A549 treated with CpdA at 1 μM for 4 hours (cell line): ENCODE measurements at places on chromosomes 12 and 14. TPM values are rescaled to one million over a fixed set of nuclear protein-coding genes. Genes with fewer than 3 reads are reported as not detected.

The FBRSL1 gene
- 60.7 to 85.8 TPM (median 75.6 TPM) in 5 replicates for total RNA-seq

The MGAT4C gene
- 0.03 to 0.09 TPM (median 0.05 TPM) in 3 of 5 replicates, not detected in the others for total RNA-seq

The ALDH1L2 gene
- total RNA-seq: 2.8 to 3.6 TPM (median 3.3 TPM) in 5 replicates

The CLEC2A gene
- not detected in 5 replicates for total RNA-seq

The RHOJ gene
- total RNA-seq: not detected in 5 replicates

The ARHGAP9 gene
- 0.20 to 0.91 TPM (median 0.40 TPM) in 5 replicates for total RNA-seq

The CLEC4E gene
- 0.07 to 0.30 TPM (median 0.20 TPM) in 4 of 5 replicates, not detected in the other for total RNA-seq

The SSPN gene
- total RNA-seq: 0.33 to 0.84 TPM (median 0.58 TPM) in 5 replicates

The RNASE1 gene
- 0.16 to 0.35 TPM (median 0.24 TPM) in 3 of 5 replicates, not detected in the others for total RNA-seq

The PMCH gene
- total RNA-seq: 0.07 TPM in 1 of 5 replicates, not detected in the others

The CAPZA3 gene
- total RNA-seq: not detected in 5 replicates

The BCL2L2 gene
- 19.2 to 23.2 TPM (median 20.4 TPM) in 5 replicates for total RNA-seq

The DAO gene
- total RNA-seq: not detected in 5 replicates

The FGD6 gene
- 14.9 to 18.7 TPM (median 16.4 TPM) in 5 replicates for total RNA-seq

The KIF26A gene
- 2.3 to 4.1 TPM (median 3.4 TPM) in 5 replicates for total RNA-seq

The APOF gene
- not detected in 5 replicates for total RNA-seq

The ABCD2 gene
- total RNA-seq: not detected in 5 replicates

The ANG gene
- total RNA-seq: 7.5 to 12.2 TPM (median 10.6 TPM) in 5 replicates

The RIN3 gene
- 20.0 to 28.3 TPM (median 25.7 TPM) in 5 replicates for total RNA-seq

The NID2 gene
- total RNA-seq: 16.2 to 25.5 TPM (median 18.1 TPM) in 5 replicates

The PTHLH gene
- 35.4 to 41.5 TPM (median 39.0 TPM) in 5 replicates for total RNA-seq

The TAS2R7 gene
- total RNA-seq: not detected in 5 replicates

The CLEC4D gene
- total RNA-seq: not detected in 5 replicates

The EML1 gene
- total RNA-seq: 39.4 to 45.4 TPM (median 45.2 TPM) in 5 replicates

The SLC7A7 gene
- 9.2 to 15.7 TPM (median 11.5 TPM) in 5 replicates for total RNA-seq

The TROAP gene
- 78.1 to 121 TPM (median 84.3 TPM) in 5 replicates for total RNA-seq

The LBHD2 gene
- 0.17 TPM in 1 of 5 replicates, not detected in the others for total RNA-seq

The TMEM132C gene
- total RNA-seq: not detected in 5 replicates

The ASIC1 gene
- total RNA-seq: 4.8 to 7.1 TPM (median 5.9 TPM) in 5 replicates

The ZFHX2 gene
- 0.77 to 2.4 TPM (median 1.7 TPM) in 5 replicates for total RNA-seq

The KLRK1 gene
- total RNA-seq: not detected in 5 replicates

The PLEKHD1 gene
- 0.02 to 0.03 TPM in 2 of 5 replicates, not detected in the others for total RNA-seq

The TRIAP1 gene
- total RNA-seq: 73.7 to 84.0 TPM (median 78.3 TPM) in 5 replicates

The ERP27 gene
- total RNA-seq: not detected in 5 replicates

The FITM1 gene
- 0.13 TPM in 1 of 5 replicates, not detected in the others for total RNA-seq

The CMTM5 gene
- not detected in 5 replicates for total RNA-seq

The SPRYD4 gene
- total RNA-seq: 1.7 to 2.0 TPM (median 1.8 TPM) in 5 replicates

The NANOG gene
- total RNA-seq: not detected in 5 replicates

The OR10P1 gene
- total RNA-seq: not detected in 5 replicates

The ADSS1 gene
- 5.6 to 8.9 TPM (median 6.7 TPM) in 5 replicates for total RNA-seq

The SERPINA12 gene
- not detected in 5 replicates for total RNA-seq

The GALNT16 gene
- 2.5 to 3.8 TPM (median 3.6 TPM) in 5 replicates for total RNA-seq

The AGAP2 gene
- 0.13 to 0.20 TPM (median 0.16 TPM) in 5 replicates for total RNA-seq

The PUS7L gene
- 2.6 to 5.5 TPM (median 3.7 TPM) in 5 replicates for total RNA-seq

The ZDHHC22 gene
- total RNA-seq: 0.20 to 0.37 TPM (median 0.31 TPM) in 5 replicates

The GPRC5A gene
- 324 to 465 TPM (median 429 TPM) in 5 replicates for total RNA-seq

The CCDC60 gene
- not detected in 5 replicates for total RNA-seq

The GPD1 gene
- total RNA-seq: 0.10 to 0.32 TPM (median 0.20 TPM) in 4 of 5 replicates, not detected in the other

The CELA1 gene
- total RNA-seq: not detected in 5 replicates

The YY1 gene
- 65.2 to 83.3 TPM (median 77.3 TPM) in 5 replicates for total RNA-seq

The GPRC5D gene
- total RNA-seq: not detected in 5 replicates

The PSME2 gene
- total RNA-seq: 175 to 204 TPM (median 181 TPM) in 5 replicates

The A2M gene
- 0.47 TPM in 1 of 5 replicates, not detected in the others for total RNA-seq

The POTEG gene
- not detected in 5 replicates for total RNA-seq
